ENCODE measurements at places on chromosomes 6 and 20.

GRCh38 chr6:148288541-148288940 is 54.1 kb upstream of the SASH1 start:
- no peak for DNase-seq

GRCh38 chr6:106517706-106518105 is 111.6 kb downstream of the RTN4IP1 start:
- no peak for DNase-seq

GRCh38 chr6:90249034-90249433 is 47.6 kb downstream of the BACH2 start:
- DNase-seq, result peak; percentile 88

GRCh38 chr6:104951677-104952076 is 5.2 kb upstream of the LIN28B start:
- no peak for DNase-seq

- DNase-seq, result no peak
Measured at GRCh38 chr6:142339113-142339512, 37.3 kb downstream of the ADGRG6 start.

DNA sequence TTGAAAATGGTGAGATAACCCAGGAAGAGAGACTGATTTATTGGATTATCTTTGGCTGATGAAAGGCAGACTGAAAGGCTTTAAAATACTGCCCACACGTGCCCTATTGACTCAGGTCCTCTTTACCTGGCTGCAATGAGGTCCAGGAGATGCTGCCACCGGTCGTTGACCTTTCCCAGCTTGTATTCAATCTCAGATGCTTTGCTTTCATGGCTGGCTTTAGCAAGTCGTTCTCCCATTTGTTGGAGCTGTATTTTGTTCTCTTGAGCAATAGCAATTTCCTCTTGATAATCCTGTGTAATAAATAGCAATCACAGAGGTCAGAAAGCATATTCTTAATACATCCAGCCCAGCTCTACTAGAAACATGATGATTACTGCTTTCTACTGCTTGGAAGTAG is 368.8 kb downstream of the ESR1 start:
- no peak for DNase-seq

- DNase-seq, result peak; percentile 27
Measured at GRCh38 chr20:43825051-43825402, 89.6 kb upstream of the TOX2 start.

GRCh38 chr6:13375360-13375878 is 47.1 kb upstream of the TBC1D7 start:
- peak; percentile 76 for DNase-seq

DNA sequence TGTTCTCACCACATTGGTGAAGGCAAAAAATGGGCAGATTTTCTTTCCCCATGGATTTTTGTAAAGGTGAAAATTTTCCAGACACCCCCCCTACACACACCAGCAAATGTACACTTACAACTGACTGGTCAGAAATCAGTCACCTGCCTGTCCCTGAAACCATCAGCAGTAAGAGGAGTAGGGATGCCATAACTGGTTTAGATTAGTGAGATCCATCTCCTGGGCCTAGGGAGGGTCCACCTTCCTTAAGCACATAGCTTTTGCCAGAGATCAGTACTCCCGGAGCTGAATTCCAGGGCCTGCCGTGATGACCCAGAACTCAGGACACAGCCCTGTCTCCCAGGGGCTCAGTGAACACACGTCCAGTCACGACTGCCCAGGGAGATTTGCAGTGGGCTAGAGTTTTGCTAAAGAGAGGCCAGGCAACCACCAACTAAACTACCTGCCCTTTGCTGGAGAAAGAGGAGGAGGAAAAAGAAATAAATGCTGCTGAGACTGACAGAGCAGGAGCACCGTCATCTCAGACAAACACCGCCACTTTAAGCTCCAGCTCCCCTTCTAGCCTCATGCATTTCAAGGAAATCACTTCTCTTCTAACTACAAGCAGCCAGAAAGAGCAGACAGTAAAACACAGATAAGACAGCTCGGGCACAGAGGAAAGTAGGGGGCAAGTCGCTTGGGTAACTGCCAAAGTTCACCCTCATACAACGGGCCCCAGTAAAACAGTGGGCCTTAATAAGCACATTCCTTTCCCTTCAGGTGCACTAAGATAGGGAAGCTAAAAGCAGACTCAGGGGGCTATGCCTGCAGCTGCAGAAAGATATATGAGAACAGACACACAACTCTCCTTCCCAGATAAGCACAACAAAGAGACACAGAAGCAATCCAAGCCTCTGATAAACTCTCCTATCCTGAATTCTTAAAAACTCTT is 82.6 kb upstream of the SPTLC3 start:
- DNase-seq, result no peak

GRCh38 chr6:107272246-107272645 is 156.9 kb upstream of the BEND3 start:
- DNase-seq, result no peak

DNA sequence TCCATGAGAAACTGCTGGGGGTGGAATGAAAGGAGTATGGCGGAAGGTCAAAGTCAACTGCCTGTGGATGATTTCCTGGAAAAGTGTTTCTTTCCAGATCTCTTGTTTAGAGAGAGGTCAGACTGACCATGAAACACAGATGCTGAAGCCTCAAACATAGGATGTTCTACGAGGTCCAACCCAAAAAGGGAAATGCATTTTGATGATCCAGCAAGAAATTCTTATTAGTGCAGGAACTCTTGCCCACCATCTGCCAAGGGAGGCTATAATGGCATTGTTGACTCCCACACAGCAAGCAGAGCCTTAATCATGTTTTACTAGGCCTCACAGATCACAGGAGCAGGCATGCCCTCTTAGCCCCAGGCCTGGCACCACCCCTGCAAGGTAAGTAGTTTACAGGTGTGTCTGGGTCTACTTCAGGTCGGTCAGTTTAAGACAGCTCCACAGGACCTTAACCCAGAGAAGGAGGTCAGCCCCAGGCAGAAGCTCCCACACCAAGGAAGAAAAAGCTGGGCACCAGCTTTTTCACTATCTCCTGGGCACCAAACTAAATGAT is 67.6 kb upstream of the CNKSR3 start:
- no peak for DNase-seq

GRCh38 chr6:55405474-55406235 is 78.4 kb downstream of the GFRAL start:
- DNase-seq, result no peak

- no peak for DNase-seq
Measured at GRCh38 chr20:43586641-43587040, 4.1 kb upstream of the IFT52 start.

DNA sequence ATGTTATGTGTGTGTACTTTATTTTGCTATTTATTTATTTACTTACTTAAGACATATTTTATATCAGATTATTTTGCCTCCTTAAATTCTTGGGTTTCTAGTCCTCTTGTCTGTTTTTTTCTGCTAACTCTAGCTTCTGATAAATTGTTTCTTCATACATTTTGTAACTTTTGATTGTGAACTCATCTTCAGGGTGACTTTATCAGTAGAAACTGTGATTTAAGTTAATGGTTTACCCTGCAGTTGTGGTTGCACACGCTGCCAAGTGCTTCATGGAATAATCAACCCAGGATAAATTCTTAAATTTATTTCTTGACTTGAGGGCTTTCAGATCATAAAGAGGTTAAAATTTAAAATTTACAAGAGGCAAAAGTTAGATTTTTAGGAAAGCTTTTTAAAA is 173.3 kb downstream of the CENPW start:
- no peak for DNase-seq

GRCh38 chr6:37602801-37603200 is 94.9 kb downstream of the MDGA1 start:
- no peak for DNase-seq

DNA sequence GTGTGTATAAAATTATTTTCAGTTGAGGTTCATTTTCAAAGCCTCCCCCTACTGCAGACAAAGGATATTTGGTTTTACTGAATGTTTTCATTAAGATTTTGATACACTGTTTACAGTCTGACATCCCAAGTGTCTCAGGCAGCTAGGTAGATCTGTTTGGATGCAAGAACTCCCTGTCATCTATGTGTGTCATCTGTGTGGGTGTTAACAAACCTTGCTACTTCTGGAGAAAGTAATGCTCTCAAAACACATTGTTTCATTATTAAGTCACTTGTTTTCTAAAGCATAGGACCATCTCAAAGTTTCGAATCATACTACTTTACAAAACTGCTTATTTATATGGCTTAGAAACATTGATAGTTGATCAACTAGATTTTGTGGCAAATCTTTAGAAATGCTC is 114.5 kb upstream of the TMEM170B start:
- no peak for DNase-seq
